Nucleus accumbens (tissue), 56 donors: ENCODE measurements at places on chromosomes 6 and 20.

GRCh38 chr6:70973604-70974003, 16.7 kb upstream of the B3GAT2 start:
- DNase-seq = no peak

DNA sequence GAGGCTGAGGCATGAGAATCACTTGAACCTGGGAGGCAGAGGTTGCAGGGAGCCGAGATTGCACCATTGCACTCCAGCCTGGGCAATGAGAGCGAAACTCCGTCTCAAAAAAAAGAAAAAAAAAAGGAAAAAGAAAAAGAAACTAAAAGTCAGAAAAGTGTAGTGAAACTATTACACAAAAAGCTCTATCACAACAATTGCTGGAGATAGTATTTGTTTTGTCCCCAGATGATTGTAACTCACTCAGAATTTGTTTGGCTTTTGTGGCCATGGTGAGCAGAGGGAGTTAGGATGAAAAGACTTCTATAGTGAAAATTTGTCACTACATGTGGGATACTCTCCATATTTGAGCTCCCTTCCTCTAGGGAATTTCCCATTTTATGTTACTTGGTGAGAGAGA, 5.2 kb upstream of the GOPC start:
- DNase-seq = no peak

DNA sequence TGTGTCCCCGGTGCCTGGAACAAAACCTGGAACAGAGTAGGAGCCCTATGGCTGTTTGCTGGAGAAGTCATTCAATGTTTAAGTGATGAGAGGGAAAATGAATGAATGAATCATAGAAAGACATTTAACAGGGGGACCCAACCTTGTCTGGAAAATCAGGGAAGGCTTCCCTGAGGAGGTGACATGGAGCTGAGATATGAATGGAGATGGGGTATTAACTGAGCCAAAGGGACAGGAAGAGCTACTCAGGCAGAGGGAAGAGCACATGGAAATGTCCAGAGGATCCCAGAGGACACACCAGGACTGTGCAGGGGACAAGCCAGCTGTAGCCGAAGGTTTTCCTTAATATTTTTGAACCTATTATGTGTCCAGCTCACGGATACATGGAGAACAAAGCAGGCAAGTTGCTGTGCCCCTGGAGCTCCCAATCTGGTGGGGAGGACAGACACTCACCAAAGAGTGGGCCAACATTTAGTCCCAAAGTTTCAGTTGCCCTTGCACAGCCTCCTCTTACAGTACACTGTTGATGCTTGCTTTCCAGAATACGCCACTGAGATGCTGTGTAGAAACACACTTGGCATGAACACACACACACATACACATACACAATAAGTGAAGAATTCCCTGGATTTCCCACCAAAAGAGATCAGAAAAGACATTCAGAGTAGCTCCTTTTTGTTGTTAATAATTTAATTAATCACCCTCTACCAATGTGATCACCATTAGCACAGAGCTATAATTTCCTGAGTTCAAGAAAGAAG, 77.0 kb upstream of the PTPN1 start:
- DNase-seq = no peak

- DNase-seq = no peak
These were observed 22.4 kb upstream of the KIAA0408 start for GRCh38 chr6:127481628-127482027.

- DNase-seq = no peak
These were observed 100.1 kb downstream of the CDC5L start for GRCh38 chr6:44487586-44487985.

DNA sequence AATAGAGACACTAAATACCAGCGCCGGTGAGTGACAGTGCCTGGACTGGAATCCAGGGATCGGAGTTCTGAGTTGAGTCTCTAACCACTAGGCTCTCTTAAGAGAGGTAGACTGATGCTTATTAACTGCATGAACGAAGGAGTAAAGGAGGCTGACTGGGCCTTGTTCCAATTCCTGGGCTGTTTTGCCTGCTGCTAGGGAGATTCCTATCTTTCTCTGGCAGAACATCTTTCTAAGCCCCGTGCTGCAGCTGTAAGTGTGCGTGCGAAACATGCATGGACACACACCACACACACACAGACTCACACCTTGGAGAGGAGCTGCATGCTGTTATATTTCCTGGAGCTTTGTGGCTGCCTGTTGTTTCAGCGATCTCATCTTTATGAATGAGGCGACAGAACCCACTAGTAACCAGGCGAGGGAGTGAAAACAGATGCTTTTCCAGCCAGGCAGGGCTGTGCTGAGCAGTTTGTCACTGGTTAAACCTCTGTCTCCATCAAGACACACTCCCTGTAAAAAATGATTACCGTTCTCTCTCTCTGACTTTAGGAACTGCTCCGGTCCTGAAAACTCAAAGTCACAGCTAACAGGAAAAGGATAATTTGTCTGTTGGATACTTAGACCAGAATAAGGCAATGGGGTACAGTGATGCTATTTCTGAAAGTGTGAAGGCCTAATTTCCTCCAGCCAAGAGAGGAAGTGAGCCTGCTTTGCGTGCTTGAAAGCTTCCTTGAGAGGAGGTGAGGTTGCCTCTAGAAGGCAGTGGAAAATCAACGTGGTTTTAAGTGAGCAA, 157.4 kb upstream of the ZNF217 start:
- DNase-seq = no peak

GRCh38 chr6:27617700-27618689, 145.1 kb upstream of the ZNF184 start:
- no peak for DNase-seq

DNA sequence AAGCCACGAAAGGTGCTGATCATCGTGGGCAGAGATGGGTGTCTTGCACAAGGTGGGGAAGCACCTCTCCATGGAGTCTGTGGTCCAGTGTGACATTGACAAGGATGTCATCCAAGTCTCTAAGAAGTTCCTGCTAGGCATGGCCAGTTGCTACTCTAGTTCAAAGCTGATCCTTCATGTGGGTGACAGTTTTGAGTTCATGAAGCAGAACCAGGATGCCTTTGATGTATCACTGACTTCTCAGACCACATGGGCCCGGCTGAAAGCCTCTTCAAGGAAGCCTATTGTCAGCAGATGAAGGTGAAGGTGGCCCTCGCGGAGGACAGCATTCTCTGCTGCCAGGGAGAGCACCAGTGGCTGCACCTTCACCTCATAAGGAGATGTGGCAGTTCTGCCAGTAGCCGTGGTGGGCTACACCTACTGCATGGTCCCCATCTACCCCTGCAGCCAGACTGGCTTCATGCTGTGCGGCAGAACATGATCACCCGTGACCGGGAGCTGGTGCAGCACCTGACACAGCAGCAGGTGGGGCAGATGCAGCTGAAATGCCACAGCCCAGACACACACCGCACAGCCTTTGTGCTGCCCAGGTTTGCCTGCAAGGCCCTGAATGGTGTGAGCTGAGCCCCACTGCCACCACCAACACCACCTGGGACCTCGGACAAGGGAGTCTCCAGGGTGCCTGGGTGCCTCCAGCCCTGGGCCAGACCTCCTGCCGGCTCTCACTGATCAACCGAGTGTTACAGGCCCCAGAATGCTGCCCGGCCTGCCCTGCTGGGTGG, 75.0 kb upstream of the SULF2 start:
- no peak for DNase-seq

DNA sequence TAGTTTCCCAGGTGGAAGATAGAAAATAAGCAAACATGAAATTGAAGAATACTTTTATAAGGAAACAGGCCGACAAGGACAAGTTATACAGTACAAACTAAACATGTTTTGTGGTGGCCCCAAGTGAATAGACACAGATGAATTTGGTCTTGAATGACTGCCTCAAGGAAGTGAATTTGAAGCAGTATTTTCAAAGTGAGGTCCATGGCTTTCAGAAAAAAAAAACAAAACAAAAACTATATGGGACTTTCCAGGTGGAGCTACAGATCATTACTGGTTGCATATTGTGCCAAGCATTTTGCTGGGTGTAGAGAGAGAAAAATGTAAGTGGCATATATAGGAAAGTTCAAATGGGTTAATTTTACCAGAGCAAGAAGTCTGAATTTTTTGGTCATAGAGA, 68.8 kb downstream of the CYB5R4 start:
- DNase-seq = no peak

- no peak for DNase-seq
These were observed 13.7 kb downstream of the QRSL1 start for GRCh38 chr6:106643061-106643460.

GRCh38 chr6:167485186-167485978, 160.5 kb downstream of the TTLL2 start:
- no peak for DNase-seq

DNA sequence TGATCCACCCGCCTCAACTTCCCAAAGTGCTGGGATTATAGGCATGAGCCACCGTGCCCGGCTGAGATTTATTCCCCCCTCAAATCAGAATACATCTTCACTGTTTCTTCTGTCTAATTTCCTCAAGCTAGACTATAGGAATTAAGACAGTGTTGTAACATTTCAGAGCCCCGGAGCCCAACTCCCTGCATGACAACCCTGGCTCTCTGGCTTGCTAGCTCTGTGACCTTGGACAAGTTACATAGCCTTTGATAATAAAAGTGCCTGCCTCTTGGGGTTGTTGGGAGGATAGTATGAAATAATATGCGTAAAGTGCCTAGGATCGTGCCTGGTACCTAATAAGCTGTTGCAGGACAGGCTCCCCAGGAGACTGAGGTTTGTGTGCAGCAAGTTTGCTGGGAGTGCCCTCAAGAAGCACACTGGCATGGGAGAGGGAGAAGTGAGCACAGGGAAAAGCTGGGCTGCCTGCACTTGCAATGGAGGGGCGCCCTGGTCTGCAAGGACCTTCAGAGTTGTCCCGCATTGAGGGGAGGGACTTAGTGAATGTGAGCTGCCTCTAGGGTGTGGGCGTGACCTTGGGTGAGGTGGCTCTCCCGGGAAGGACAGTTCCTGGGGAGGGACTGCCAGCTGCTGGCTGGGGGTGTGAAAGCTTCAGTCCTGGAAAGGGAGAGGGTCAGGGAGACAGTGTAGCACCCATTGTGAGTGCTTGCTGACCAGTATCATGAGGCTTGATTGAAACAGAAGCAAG, 43.4 kb downstream of the TAF8 start:
- DNase-seq = no peak

GRCh38 chr6:91415031-91415605, 828.2 kb upstream of the MAP3K7 start:
- DNase-seq = no peak

- no peak for DNase-seq
These were observed 4.0 kb downstream of the ARID1B start for GRCh38 chr6:156780962-156781853.

- no peak for DNase-seq
These were observed 452.1 kb upstream of the POU3F2 start for GRCh38 chr6:98382246-98382645.

DNA sequence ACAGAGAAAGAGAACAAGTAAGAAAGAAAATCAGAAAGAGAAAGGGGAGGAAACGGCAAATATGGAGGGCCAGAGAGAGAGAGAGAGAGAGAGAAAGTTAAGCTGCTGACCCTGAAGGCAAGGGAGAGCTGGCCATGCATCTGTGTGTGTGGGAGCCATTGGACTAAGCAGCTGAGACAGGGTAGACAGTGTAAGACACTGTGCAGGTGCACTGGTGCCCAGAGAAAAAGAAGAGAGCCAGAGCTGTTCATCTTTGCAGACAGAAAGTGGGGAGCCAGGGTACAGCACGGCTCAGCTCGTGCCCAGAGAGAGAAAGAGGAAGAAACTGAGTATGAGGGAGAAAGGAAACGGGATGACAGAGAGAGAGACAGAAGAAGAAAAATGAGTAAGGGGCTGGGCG, 24.2 kb upstream of the ZNF318 start:
- no peak for DNase-seq

GRCh38 chr20:19382386-19383340, 170.2 kb downstream of the SLC24A3 start:
- no peak for DNase-seq

DNA sequence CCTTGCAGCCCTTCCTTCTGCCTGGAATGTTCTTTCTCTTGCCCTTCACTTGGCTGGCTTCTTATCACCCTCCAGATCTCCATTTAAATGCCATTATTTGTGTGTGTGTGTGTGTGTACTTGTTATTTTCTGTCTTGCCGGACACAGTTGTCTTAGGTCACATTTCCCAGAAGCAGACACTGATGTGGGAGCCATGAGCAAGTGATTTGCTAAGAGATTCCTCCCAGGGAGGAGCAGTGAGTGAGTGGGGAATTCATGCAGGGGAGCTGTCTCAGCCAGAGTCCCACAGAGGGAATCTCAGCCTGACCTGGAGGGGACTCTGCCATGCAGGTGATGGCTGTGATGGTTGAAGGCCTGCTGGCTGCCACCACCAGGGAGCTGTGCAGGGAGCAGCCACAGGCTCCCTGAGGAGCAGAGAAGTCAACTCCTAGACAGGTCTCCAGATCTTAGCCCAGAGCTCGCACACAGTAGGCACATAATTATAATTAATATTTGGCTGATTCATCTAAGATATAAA, 96.5 kb downstream of the SYNDIG1 start:
- no peak for DNase-seq

DNA sequence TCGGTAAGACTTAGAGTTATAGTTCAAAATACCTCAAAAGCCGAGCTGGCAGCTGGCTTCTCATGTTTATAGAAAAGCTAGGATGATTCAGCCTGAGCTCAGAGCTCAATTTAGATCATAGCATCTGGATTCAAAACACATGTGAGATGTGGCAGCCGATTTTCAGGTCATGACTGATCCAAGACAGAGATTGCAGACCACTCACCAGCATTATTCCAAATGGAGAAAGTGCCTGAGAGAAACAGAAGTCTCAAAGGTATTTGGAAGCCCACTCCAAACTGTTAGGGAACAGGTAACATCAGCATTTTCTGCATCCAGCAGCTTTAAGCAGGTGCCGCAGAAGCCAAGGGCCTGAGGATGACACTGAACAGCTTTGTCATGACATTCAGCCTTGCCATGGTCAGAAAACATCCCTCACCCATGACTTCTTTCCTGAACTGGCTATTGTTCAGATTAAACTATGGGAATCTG, 102.2 kb downstream of the BACH2 start:
- no peak for DNase-seq

- no peak for DNase-seq
These were observed 44.2 kb upstream of the RIPPLY2 start for GRCh38 chr6:83808926-83809325.

DNA sequence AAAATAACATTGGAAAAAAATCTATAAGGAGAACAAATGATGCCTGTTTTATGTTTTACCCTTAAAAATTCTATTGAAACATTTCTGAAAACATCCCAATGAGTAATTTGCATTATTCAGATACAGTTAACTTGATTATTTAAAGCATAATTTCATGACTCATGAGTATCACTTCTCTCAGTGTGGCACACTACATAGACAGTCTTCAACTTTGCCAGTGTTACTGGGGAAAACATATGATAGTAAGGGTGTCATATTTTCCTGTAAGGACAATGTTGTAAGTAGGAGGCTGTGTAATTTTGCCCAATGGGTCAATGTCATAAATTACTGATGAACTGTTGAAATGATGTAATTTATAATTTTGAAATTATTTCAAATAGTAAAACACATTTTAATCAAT, 125.5 kb downstream of the PHACTR1 start:
- DNase-seq = no peak

DNA sequence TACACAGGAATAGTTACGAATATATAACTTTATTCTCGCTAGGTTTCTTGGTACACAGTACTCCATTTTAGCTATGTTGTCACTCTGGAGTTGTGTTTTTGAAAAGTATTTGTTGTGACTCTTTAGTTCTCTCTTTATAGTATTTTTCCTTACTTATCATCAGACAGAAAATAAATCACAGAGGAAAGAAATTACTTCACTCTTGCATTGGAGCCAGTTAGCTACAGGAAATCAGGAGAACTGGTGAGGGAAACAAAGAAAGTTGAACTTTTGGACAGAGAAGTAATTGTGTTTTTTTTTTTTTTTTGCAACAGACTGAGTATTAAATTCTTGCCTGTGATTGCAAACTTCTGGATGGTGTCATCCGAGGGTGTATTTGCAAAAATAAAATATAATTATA, 33.9 kb downstream of the DSE start:
- no peak for DNase-seq
